T-helper 17 cell (primary cell): ENCODE measurements at places on chromosomes 7 and 10.

GRCh38 chr7:132464740-132465139, 111.5 kb downstream of the PLXNA4 start:
- no peak for DNase-seq

- no peak for DNase-seq
Observed at GRCh38 chr7:33050535-33051318, 11.8 kb downstream of the NT5C3A start.

- DNase-seq = no peak
Observed at GRCh38 chr7:119086026-119086425, 861.5 kb downstream of the ANKRD7 start.

GRCh38 chr7:69162931-69163670, 435.2 kb upstream of the AUTS2 start:
- no peak for DNase-seq
